ENCODE measurements at places on chromosomes 12 and 14.

- DNase-seq: no peak
Observed at GRCh38 chr12:78977304-78977867, 112.8 kb downstream of the SYT1 start.

DNA sequence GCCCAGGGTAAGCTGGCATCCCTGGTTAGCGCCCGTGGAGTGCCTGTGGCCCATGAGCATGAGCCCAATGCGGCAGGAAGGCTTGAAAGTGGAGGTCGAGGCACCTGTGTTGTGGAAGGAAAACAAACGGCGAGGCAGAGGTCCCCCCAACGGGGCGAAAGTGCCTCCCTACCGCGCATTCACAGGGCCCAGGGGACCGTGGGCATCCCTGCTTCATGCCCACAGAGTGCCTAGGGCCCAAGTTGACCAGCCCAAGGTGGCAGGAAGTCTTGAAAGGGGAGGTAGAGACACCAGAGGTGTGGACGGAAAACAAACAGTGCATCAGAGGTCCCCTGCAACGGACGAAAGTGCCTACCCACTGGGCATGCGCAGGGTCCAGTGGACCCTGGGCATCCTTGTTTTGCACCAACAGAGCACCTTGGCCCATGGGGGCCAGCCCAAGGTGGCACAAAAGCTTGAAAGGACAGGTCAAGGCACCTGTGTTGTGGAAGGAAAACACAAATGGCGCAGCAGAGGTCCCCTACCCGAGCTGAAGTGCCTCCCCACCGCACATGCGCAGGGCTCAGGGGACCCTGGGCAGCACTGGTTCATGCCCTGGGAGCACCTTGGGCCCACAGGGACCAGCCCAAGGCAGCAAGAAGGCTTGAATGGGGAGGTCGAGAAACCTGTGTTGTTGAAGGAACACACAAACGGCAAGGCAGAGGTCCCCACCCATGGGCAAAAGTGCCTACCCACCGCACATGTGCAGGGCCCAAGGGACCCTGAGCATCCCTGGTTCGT is 377.5 kb downstream of the ALG10 start:
- DNase-seq: no peak

DNA sequence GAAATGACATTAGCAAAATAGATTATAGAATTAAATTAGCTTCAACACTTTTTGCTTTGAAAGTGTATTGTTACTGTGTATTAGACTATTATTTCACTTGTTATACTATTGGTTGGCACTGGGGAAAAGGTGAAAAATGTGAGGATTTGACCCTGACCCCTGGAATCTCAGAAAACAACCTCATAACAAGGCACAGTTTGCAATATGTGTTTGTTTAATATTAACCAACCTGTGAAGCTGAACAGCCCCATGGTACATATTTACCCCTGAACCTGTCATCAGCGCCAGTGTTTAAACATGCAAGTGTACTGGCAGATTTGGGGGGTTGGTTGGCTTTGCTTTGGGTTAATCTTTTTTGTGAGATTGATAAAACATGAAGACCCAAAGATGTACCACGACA is 11.7 kb downstream of the SLC38A4 start:
- no peak for DNase-seq

- no peak for DNase-seq
Observed at GRCh38 chr12:1282670-1283315, 291.8 kb downstream of the ERC1 start.

DNA sequence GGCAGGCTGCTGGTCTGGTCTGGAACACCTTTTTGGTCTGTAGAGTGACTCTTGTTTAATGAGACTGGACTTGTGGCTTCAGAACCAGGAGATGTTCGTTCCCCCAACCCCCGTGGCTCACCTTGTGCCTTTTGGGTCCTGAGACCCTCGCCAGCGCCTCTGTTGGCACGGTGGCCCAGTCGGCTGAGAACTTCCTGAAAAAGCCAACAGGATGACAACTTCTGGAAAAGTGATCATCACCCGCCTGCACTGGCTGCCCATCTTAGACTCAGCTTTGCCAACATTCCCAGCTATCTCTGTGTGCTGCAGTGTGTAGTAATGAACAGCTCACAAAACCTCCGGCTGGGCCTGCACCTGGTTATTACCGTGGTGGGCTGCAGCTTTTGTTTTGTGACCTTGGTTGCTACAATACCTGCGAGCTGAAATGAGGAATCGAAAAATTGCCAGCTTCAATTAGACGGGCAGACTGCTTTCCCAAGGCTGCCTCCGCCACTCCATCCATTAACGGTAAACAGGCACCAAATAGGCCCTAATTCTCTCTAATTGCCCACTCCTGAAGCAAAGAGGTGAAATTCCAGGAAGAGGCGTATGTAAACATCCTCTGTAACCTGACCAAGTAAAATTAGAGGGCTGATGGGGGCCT is 16.0 kb downstream of the MEG3 start:
- no peak for DNase-seq

GRCh38 chr12:124484067-124484466 is 83.3 kb downstream of the NCOR2 start:
- DNase-seq: no peak

DNA sequence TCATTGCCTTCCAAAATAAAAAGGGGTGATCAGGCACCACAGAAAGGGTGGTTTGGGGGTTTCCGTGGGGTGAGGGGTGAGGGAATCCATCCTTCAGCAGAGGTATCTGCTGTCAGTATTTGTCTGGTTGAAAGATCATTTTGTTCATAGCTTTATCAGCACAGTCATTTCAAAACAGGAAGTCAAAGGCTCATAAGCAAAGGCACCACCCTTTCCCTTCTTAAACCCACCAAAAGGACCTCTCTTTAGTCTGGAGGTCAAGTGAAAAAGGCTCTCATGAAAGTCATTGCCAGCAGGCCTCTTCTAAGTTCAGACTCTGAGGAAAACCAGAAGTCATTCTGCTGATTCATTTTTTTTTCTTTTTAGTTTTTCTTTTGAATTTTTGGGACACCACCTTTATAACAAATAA is 6.2 kb downstream of the CHST11 start:
- DNase-seq: no peak

GRCh38 chr12:130961921-130962451 is 8.3 kb downstream of the ADGRD1 start:
- DNase-seq: no peak

DNA sequence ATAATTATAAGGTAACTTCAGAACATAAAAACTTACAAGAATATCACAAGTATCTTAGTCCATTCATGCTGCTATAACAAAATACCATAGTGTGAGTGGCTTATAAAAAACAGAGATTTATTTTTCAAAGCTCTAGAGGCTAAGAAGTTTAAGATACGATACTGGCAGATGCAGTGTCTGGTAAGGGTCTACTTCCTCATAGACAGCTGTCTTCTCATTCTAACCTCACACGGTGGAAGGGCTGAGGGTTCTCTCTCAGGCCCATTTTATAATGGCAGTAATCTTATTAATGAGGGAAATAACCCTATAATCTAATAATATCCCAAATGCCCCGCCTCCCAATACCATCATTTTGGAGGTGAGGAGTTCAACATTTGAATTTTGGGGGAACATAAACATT is 23.7 kb upstream of the OSBPL8 start:
- DNase-seq: no peak

DNA sequence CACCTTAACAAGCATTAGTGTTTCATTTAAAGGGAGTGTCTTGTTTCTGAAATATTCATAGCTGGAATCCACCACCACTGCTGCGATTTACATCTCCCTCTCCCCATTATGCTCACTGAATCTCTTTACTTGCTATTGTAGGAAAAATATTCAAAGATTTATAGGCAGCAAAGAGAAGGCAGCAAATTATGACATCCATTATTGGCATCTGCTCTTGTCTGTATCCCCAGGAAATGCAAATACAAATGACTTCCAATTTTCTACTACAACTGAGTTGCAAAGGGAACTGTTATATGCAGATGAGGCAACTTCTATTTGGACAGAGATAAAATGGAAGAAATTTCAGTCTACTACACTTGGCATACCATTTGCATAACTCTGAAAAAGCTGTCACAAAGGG is 88.4 kb upstream of the PRKD1 start:
- no peak for DNase-seq

- no peak for DNase-seq
Observed at GRCh38 chr12:93762912-93763553, 85.9 kb downstream of the CRADD start.

DNA sequence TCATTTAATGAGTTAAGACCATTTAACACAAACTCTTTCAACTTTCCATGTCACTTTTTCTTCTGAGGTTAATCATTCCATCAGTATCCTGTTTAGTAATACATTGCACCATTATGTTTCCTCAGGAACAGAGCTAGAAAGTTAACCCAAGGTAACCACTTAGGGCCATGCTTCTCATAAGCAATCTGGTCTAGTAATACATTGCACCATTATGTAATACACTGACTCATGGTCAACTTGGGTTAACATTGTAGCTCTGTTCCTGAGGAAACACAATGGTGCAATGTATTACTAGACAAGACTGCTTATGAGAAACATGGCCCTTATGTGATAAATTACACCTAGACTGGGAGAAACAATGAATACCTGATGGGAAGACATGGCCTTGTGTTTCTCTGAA is 21.7 kb downstream of the ERH start:
- peak; percentile 35 for DNase-seq

DNA sequence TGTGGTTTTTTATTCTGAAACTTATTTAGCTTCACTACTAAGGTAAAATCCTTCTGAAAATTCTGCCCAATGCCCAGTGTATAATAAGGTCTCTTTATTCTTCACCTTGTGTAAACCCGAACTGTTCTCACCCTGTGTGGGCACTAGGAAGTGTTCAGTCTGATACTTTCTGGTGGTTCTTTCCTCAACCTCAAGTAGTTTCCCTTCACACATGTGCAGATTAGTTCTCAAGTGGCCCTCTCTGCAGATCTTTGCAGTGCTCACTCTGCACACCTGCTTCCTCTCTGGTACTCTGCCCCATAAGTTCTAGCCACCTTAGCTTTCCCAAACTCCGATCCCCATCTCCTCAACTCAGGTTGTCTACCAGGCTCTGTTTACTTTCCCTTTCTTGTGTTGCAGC is 61.6 kb downstream of the RAD51B start:
- DNase-seq: no peak

GRCh38 chr12:62575036-62575435 is 108.4 kb downstream of the MON2 start:
- DNase-seq: no peak

DNA sequence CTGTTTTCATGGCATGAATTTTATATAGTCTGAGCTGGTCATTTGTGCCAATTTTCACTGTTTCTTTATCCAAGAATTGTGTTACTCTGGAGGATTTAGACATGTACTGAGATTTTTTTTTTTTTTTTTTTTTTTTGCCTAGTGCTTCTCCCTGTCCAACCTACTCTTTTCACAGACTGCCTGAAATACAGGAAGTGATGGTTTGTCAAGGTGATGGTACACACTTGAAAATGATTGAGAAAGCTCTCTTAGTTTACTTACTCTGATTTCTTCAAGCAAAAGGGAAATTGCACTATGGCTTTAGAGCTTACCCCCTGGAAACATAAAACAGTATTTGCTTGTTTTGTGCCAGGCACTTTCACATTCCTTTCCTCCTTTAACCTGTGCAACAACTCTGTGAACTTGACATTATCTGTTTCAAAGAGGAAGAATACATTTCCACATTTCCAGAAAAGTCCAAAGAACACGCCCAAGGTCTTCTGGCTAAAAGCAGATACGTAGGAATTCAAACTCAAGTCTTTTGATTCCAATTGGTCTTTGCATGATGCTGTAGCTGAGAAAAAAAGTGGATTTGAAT is 181.1 kb downstream of the SLC15A5 start:
- DNase-seq: no peak

GRCh38 chr12:112000820-112001219 is 12.1 kb downstream of the TMEM116 start:
- DNase-seq: no peak

DNA sequence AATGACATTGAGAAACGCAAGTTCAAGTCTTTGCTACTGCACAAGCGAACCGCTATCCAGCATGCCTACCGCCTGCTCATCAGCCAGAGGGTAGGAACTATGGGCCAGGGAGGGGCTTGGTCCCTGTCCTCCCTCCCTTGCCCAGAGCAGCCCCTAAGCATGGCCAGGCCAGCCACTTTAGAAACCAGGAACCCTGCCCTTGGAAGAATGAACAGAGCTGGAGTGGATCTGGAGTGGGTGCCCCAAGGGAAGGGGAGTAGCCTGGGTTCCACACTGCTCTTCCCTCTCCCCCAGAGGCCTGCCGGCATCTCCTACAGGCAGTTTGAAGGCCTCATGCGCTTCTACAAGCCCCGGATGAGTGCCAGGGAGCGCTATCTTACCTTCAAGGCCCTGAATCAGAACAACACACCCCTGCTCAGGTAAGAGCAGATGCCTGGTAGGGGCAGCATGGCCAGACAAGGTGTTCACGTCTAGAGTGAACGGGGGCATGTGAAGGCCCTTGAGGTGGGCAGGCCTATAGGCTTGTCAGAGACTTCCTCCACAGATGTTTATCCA is 55.8 kb downstream of the TPCN1 start:
- no peak for DNase-seq

- no peak for DNase-seq
Observed at GRCh38 chr14:89447182-89447944, 30.3 kb upstream of the FOXN3 start.

- DNase-seq: no peak
Observed at GRCh38 chr14:76083796-76084765, 67.6 kb upstream of the GPATCH2L start.

GRCh38 chr12:65430006-65430405 is 151.5 kb downstream of the MSRB3 start:
- no peak for DNase-seq

GRCh38 chr12:116642683-116643082 is 83.5 kb downstream of the MAP1LC3B2 start:
- no peak for DNase-seq

- DNase-seq: no peak
Observed at GRCh38 chr14:50946234-50946935, 2.1 kb upstream of the PYGL start.

DNA sequence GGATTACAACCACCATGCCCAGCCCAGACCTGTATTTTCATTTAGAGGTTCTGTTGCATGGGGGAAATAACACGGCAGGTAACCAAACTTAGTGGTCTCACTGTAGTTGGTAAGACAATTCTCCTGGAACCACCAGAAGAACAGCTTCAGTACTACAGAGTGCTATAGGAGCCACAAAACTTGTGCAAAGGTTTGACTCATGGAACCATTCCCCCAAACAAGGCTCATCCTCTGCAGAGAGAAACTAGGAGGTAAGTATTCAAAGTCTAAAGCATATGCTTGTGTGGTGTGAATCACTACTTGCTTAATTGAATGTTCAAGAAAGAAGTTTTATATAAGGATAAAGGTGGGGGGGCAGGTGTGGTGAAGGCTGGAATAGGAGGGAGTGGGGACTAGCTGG is 58.7 kb downstream of the GNS start:
- no peak for DNase-seq

All from non-pigmented ciliary epithelial cell (primary cell).